ENCODE measurements at places on chromosomes 3 and 15.

DNA sequence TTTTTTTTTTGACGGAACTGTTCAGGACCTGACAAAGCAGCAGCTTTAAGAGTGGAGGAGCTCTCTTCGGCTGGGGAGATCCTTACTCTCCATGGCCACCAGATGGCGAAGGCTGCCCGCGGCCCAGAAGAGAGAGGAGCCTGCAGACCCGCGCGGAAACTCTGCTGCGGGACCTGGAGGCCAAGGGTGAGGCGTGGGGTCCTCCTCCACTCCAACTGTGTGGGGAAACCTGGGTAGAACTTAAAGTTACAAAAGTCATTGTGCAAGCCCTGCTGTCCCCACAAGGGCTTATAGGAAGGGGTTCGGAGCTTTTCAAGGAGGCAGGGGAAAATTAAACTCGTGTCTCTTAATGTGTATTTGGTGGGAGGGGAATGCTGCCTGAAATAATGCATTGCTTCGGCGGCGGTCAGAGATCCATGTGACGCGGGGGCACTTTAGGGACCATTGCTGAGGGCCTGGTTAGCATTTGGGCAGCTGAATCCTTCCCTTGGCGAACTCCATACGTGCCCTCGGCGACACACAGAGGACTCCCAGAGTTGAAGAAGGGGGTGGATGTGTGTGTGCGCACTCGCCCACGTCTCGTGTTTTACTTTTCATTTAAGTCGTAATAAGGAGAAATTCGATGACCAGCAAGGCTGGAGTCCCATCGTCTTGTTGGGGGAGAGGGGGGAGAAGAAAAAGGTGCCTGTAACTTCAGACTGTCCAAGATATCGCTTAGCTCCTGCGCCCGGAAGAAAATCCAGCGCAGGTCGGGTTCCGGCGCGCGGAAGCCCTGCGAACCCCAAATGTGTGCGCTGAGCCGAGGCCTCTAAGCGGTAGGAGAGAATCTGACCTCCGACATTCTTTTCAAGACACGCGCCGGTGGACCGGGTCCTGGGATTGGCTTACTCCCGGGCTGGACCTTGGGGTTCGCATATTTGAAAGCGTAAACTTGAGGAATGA is 9.7 kb downstream of the EOMES start:
- peak; percentile 72 for DNase-seq

DNA sequence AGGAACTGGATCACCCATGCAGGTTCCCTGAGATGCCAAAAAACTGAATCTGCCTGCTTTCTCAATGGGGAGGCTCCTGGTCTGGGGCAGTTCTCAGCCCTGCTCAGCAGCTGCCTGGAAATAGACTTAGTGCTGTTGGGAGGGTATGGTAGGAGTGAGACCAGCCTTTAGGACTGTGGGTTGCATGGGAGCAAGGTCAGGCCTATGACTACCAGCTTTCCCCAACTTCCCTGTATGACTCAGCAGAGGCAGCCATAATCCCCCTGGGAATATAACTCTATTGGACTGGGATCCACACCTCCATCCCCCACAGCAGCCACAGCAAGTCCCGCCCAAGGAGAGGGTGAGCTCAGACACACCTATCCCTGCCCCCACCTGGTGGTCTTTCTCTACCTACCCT is 87.0 kb downstream of the CFAP44 start:
- DNase-seq = no peak

- no peak for DNase-seq
These were observed 3.4 kb downstream of the TSC22D2 start for GRCh38 chr3:150411546-150411945.

GRCh38 chr3:152289708-152290107 is 21.0 kb downstream of the MBNL1 start:
- DNase-seq = no peak

DNA sequence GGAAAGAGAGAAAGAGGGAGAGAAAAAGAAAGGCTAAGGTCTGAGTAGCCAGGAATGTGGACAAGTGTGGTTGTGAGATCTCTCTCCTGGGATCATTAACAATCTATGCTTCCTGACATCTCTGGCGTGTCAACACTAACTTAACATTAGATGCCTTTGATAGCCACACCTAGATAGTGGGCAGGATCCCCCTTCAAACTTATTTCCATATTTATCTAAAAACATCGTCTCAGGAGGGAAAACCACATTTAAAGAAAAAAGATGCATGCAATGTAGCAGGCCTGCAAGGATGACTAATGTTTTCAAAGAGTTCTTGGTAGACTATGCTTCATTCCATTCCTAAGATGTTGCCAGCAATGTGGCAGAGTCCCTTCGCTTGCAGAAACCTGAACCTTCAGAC is 80.9 kb downstream of the MLH1 start:
- DNase-seq = no peak

DNA sequence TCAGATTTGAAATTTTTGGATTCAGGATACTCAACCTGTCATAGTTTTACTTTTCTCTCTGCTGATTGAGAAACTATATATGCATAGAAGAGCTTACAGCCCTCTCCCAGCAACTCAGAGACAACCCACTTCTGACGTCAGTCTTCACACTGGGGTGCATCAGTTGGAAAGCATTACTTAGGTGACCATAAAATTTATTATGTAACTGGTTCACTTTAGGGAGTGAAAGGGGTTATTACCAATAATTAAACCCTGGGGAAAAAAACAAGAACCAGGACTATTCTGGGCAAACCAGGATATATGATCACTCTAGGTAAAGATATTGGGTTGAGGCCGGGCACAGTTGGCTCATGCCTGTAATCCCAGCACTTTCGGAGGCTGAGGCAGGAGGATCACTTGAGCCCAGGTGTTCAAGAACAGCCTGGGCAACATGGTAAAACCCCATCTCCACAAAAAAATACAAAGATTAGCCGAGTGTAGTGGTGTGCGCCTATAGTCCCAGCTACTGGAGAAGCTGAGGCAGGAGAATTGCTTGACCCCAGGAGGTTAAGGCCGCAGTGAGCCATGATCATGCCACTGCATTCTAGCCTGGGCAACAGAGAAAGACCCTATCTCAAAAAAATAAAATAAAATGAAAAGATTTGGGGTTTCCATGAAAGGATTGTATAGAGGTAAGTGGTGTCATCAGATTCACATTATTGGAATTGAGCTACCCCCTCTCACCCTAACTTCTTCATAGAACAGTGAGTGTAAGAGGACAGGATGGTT is 27.1 kb downstream of the HES1 start:
- no peak for DNase-seq

DNA sequence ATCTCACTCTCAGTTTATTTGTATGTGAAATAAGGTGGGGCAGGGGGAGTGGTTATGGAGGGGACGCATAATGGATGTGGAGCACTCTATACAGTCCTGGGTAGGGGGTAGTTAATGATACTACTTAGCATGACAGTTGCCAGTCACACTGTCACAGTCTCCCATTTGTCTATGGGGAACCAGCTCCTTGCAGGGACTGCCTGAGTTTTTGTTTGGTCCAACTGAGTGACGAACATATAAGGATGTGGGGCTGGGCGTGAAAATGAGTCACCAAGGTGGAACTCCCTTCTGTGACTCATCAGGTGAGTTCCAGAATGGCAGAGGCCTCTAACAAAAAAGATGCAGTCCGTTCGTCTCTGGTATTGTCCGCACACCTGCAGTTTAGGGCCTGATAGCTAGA is 235.3 kb upstream of the ST8SIA2 start:
- DNase-seq = no peak

- no peak for DNase-seq
These were observed 132.3 kb downstream of the KCNAB1 start for GRCh38 chr3:156252656-156253055.

DNA sequence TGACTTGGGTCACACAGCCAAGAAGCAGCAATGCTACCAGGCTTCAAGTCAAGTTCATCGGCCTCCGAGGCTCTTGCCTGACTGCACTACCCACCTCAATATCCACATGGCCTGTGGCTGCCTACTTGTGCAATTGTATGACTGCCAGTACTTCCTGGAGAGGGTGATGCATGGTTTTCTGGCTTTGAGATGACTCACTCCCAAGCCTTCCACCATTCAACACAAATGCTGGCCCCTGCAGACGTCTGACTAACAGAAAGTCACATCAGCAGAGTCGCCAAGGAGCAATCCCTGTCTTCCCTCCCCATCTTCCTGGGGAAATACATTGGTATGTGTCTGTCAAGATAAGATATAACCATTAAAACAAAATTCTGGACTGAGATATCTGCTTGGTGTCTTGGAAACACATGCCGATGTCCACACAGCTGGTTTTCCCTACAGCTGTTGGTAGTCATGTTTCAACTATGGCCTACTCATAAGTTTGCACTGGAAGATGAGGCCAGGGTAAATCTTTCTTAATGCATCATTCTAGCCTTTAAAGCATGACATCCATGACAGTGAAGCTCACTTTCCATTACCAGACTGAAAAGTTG is 79.6 kb upstream of the SPATA12 start:
- no peak for DNase-seq

DNA sequence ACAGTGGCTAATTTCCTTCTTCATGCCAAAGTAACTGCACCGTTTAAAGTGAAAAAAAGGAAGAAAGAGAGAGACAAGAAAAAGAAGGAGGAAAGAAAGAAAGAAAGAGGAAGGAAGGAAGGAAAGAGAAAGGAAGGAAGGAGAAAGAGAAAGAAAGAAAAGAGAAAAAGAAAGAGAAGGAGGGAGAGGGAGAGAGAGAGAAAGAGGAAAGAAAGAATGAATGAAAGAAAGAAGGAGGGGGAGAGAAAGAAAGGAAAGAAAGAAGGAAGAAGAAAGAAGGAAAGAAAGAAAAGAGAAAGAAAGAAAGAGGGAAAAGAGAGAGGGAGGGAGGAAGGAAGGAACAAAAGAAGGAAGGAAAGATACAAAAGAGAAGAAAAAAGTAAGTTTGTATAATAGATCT is 100.6 kb downstream of the GTPBP8 start:
- no peak for DNase-seq

- no peak for DNase-seq
These were observed 4.5 kb downstream of the RNF168 start for GRCh38 chr3:196499061-196499460.

- no peak for DNase-seq
These were observed 209.8 kb upstream of the ATP11B start for GRCh38 chr3:182583545-182583944.

DNA sequence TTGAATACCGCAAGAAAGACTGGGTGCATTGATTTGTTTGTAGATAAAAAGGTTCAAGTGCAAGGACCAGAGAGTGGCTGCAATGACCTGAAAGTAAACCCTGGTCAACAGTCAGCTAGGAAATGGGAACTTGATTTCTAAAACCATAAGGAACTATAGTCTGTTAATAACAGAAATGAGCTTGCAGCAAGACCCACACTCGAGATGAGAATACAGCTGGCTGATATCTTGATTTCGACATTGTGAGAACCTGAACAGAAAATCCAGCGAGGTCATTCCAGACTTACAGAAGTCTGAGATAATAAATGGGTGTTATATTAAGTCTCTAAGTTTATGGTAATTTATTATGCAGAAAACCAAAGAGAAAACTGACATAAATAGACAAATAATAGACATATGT is 177.3 kb downstream of the NFKBIZ start:
- DNase-seq = no peak

GRCh38 chr3:155462672-155463071 is 169.2 kb upstream of the STRIT1 start:
- no peak for DNase-seq

DNA sequence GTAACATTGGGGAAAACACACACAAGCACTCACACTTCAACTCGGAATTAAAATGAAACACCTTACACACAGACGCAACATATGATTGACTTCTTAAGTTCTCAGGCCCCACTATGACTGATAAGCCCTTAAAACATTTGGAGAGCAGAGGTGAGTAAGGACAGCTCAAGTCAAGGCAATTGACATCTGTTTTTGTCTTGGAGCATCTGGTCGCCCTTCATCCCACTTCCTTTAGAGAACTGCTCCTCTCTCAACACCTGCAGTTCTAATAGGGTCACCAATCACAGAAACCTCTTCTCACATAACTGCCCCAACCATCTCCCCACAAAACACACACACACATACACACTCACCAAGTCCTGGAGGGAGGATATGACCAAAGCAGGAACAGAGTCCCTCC is 43.4 kb downstream of the ERC2 start:
- DNase-seq = no peak

DNA sequence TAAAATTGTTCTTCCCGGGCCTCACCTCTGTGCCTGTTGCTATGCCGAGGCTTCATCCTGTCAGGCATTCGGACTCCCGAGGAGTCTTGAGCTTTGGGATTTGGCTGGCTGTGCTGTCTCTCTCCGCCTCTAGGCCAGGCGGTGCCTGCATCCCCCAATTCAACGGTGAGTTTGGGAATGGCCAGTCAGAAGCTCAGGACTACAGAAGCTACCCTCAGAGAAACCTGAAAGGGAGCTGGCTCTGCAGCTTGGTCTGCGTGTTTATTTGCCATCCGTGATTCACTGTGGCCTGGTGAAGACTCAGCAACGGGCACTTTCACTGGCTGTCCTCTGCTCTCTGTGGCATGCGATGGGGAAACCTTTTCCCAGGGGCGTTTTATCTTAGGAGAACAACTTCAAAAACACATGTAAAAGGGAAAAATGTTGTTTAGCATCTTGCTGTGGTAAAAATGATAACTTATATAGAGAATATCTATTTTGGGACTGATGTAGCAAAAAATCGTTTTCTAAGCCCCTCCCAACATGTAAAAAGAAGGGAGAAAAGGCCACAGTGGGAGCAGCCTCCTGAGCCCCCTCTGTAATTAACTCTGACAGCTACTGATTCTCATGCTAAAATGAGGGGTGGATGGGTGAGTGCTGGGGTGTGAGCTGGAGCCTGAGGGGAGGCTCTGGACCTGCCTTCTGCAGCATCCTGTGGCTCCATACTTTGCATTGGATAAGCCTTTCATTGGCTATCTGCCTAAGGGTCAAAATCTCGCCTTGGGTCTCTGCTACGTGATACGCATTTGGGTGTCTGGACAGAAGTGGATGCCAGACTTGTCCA is 103.4 kb upstream of the KLHL25 start:
- no peak for DNase-seq

- no peak for DNase-seq
These were observed 33.5 kb downstream of the HERC1 start for GRCh38 chr15:63800241-63800640.

DNA sequence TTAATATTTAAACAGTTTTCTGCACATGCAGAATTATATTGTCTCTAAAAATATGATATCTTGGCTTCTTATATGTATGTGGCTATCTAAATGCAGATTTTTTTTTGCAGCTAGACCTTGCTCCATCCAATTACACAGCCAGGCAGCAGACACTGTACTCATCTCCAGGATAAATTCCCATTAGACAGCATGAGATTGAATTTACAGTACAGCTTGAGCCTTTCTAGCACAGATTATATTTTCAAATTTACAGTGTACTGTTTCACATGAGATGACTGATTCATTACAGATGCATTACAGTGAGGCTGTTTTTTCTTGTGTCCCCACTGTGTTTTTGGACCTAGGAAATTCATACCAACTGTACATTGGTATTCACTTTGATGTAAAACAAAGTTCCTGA is 134.9 kb downstream of the OTOL1 start:
- DNase-seq = no peak

- DNase-seq = no peak
These were observed 47.2 kb downstream of the LEO1 start for GRCh38 chr15:51924156-51925068.

- no peak for DNase-seq
These were observed 101.8 kb downstream of the BDH1 start for GRCh38 chr3:197454014-197454413.

Data from GM06990 (cell line).